ENCODE measurements at places on chromosomes 7 and 10.

DNA sequence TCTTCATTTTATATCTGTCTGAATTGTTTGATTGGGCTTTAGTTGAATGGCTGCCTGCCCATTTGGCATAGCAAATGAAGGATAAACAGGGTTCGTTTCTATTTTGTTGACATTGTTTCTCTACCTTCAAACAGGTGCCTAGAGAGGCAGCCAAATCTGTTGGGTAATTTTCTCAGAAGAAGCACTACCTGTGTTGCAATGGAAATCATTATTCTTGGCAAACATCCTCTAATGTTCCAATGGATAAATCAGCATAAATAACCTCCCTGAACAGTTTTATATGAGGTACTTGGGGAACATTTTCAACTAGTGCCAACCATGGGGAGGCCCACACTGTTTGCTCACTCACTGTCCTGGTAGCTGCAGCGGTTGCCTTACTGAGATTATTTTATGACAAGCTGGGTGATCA, 64.4 kb upstream of the PLPP4 start:
- DNase-seq = no peak

DNA sequence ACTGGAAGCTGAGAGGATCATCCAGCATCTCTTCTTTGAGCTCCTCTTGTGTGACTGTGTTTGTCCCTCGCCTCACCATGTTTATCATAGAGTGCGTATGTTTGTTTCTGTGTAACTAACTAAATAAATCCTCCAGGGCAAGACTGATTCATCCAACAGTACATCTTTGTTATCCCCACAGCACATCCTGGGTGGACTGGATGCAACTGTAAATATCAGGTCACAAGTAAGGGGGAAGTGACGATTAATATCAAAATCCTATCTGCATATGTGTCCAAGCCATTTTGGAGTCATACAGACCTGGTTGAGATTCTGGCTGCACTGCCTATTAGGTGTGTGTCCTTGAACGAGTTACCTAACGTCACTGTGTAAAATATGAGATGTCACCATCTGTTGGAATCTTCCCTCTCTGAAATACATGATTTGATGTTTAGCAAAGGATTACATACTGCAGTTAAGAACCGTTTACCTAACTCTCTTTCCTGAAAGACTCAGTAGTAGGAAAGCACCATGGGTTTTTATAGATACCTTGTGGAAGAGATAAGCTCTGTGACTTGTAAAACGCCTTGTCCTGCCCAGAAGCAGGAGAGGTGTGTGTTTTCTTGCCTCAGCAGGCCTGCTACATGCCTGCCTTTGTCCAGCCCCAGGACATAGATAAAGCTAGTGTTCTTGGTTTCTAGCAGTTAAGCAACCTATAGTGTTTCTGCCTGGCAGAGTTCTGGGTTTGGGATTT, 25.8 kb downstream of the WBP1L start:
- DNase-seq = no peak

DNA sequence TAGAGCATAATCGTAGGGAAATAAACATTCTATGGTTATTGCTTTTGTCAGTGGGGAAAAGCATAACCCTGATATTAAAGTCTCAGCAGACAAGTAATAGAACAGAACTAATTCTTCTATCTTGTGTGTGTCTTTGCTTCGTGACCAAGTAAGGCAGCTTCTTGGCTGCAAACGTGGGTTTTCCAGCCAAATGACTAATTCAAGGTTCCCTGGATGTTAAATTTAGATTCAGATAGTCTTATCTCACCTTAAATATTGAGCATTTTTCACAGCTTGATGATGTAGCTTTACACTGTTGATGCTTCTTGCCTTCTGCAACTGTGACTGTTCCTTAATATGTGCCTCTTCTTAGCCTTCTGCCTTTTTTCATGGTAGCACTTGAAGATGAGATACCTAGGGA, 113.0 kb downstream of the EXOC4 start:
- no peak for DNase-seq

GRCh38 chr10:78627254-78627795, 441.4 kb upstream of the ZMIZ1 start:
- DNase-seq = no peak

- DNase-seq = no peak
These were observed 4.0 kb upstream of the TMEM236 start for GRCh38 chr10:17747883-17748550.

Measured in H7 (cell line).